Activated T-helper 2 cell treated with anti-CD3 and anti-CD28 coated beads, Interferon-gamma antibody, Interleukin-2, Interleukin-4, amounts not matched to agents 10 μg/mL and 5 μg/mL and 100 μg/mL, durations not matched to agents 14 hours and 24 hours and 36 hours (primary cell): ENCODE measurements at places on chromosomes 3 and 15.
A peak's percentile ranks its signal among the peaks of the same experiment; 100 is the strongest.

- no peak for DNase-seq
- H3K4me3 ChIP-seq = no peak overlapping the region
- H3K27me3 ChIP-seq = peaks cover 44% of the 10 kb centered on the region
- no peak overlapping the region for H3K27ac ChIP-seq
- peaks cover 7% of the 10 kb centered on the region for H3K4me1 ChIP-seq
Observed at GRCh38 chr3:125194849-125195601, 17.5 kb downstream of the SLC12A8 start.

GRCh38 chr3:14502472-14502871 is 37.7 kb downstream of the GRIP2 start:
- no peaks in the 10 kb centered on the region for H3K36me3 ChIP-seq
- H3K4me1 ChIP-seq = no peaks in the 10 kb centered on the region
- peaks cover 5% of the 10 kb centered on the region for H3K27me3 ChIP-seq
- no peak for DNase-seq

- H3K4me3 ChIP-seq = no peak overlapping the region
- no peaks in the 10 kb centered on the region for H3K27me3 ChIP-seq
- H3K27ac ChIP-seq = no peak overlapping the region
- no peak for DNase-seq
Observed at GRCh38 chr3:20739814-20740213, 553.8 kb upstream of the SGO1 start.

- H3K27ac ChIP-seq = peak overlapping the region; percentile 68
- H3K4me1 ChIP-seq = peaks cover 37% of the 10 kb centered on the region
- peak; percentile 9 for DNase-seq
Observed at GRCh38 chr3:161770484-161771386, 274.1 kb downstream of the OTOL1 start.

GRCh38 chr3:128408693-128409623 is 57.7 kb downstream of the DNAJB8 start:
- H3K27ac ChIP-seq = no peak overlapping the region
- no peaks in the 10 kb centered on the region for H3K27me3 ChIP-seq
- DNase-seq = no peak

DNA sequence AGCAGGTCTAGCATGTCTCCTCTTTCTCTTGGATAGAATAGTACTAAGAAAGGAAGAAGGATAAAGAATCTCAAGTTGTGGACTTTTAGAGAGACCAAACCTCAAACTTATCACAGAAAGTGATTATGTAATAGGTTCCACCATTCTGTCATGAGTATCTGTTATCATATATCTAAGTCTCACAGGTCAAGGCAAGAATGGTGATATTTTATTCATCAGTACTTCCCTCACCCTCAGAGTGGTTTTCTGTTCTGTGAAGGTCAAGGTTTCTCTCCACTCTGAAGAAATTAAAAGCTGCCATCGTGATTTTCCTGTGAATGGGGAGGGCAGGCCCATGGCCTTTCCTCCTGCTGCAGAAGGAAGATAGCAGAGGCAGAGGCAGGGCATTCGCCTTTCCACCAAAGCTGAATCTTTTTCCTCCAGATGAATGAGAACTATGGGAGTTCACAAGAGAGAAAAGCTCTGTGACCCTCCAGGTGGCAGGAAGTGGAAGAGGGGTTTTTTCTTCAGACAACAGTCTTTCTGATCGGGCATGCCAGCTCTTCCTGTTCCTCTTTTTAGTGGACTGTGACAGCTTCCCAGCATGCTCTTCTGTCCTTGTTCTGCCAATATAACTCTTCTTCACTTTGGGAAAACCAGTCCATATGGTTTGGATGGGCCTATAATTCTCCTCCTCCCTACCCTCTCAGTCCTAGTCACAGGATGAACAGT is 37.1 kb upstream of the CCK start:
- H3K27ac ChIP-seq = no peak overlapping the region
- peaks cover 8% of the 10 kb centered on the region for H3K27me3 ChIP-seq
- no peak overlapping the region for H3K4me3 ChIP-seq
- no peaks in the 10 kb centered on the region for H3K4me1 ChIP-seq
- DNase-seq = no peak

GRCh38 chr3:198071602-198072287 is 111.7 kb downstream of the LMLN start:
- H3K4me3 ChIP-seq = peak overlapping the region; percentile 5
- H3K36me3 ChIP-seq = no peaks in the 10 kb centered on the region
- peak overlapping the region; percentile 84 for H3K27ac ChIP-seq
- H3K4me1 ChIP-seq = peaks cover 24% of the 10 kb centered on the region
- H3K27me3 ChIP-seq = peaks cover 2% of the 10 kb centered on the region
- DNase-seq = peak; percentile 48

DNA sequence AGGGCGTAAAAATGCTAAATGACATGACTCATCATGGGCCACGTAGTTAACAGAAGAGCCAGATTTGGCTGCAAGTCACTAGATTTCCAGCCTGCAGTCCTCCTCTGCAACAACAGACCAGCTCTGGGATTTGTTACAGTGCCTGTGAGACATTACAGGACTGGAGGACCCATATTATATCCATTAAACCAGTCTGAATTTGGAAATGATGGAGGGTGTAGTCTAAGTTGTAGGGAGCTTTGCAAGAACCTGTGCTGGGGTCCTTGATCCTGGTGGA is 10.8 kb downstream of the ZNF774 start:
- DNase-seq = no peak
- H3K27me3 ChIP-seq = no peaks in the 10 kb centered on the region
- H3K27ac ChIP-seq = peak overlapping the region; percentile 54
- H3K36me3 ChIP-seq = peaks cover 9% of the 10 kb centered on the region

DNA sequence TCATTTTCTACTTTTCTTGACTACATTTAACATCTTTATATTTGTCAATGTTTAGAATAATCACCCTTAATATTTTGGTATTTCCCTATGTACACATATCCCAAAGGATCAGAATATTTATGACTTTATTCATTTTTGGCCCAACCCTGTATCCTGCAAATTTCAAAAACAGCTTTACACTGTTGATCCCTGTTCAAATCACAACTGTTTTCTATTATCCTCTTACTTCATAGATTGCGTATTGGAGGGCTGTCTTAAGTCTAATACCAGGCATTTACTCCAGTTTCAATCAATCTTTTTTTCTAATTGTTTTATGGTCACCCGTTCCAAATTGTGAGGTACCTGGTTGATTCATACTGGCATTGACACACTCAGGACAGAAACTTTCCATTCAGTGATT is 107.9 kb downstream of the RPL22L1 start:
- no peak overlapping the region for H3K4me3 ChIP-seq
- H3K27me3 ChIP-seq = peaks cover 9% of the 10 kb centered on the region

DNA sequence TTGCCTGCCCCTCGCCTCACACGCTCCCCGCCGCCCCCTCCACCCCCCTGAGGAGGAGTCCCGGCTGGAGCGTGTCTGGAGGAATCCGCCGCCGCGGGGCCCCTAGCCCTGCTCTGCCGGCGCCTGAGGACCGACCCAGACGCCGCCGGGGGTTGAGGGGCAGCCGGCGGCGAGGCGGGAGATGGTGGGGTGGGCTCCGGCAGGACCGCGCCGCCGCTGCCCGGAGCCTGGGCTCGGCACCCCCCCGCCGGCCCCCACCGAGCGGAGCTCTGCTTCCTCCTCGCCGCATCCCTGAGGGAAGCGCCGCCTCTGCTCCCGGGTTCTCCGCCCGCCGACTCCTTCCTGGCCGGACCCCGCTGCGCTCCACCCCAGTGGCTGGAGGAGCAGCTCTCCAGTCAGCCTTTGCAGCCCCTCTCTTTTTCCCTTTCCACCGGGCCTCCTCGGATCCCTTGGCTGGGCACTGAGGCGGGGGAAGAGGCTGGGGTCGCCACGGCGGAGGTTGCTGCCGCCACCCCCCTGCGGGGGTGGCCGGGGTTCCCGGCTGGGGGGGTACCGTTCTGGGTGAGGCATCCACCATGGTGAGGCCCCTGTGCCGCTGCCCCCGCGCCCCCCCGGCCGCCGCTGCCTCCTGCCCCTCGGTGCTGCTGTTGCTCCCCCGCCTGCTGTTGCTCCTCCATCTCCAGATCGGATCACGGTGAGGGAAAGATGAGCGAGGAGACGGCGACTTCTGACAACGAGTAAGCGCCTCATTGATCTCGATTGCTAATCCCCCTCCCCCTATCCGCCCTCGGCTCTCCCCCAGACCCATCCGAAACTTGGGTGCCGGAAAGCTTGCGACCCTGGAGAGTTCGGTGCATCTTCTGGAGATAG is at the start of gene SPRED1:
Gene SPRED1 (plus strand): TSS at position 356 of the 870 bp plus-strand sequence. CDS start 350 bp downstream, at position 706.
- peaks cover 4% of the 10 kb centered on the region for H3K36me3 ChIP-seq
- H3K4me3 ChIP-seq = peak within 1 kb of the TSS; percentile 81
- peaks cover 72% of the 10 kb centered on the region for H3K27me3 ChIP-seq
